Left cardiac atrium (tissue), 4 donors: ENCODE measurements at places on chromosomes 1 and 21. TPM values are rescaled to one million over a fixed set of nuclear protein-coding genes. Genes with fewer than 3 reads are reported as not detected.

Gene KRTAP10-3
- total RNA-seq = not detected

Gene TRAF3IP3
- 1.3 TPM for total RNA-seq

Gene CHODL
- 0.16 TPM for total RNA-seq

Gene TTLL7
- 19.1 TPM for total RNA-seq

Gene OR2L13
- not detected for total RNA-seq

Gene F11R
- 18.0 TPM for total RNA-seq

Gene EXO1
- 0.24 TPM for total RNA-seq

Gene DYNLT4
- total RNA-seq = 0.71 TPM

Gene ZBTB40
- total RNA-seq = 11.1 TPM

Gene DRAXIN
- total RNA-seq = 0.06 TPM

Gene RGS16
- total RNA-seq = 3.3 TPM

Gene LPAR3
- total RNA-seq = 29.9 TPM

Gene LCE3E
- not detected for total RNA-seq

Gene YOD1
- total RNA-seq = 3.4 TPM

Gene HCRTR1
- total RNA-seq = 0.42 TPM

Gene DMBX1
- not detected for total RNA-seq

Gene NMNAT2
- total RNA-seq = 23.3 TPM
